ENCODE measurements at places on chromosomes 12 and 14.

DNA sequence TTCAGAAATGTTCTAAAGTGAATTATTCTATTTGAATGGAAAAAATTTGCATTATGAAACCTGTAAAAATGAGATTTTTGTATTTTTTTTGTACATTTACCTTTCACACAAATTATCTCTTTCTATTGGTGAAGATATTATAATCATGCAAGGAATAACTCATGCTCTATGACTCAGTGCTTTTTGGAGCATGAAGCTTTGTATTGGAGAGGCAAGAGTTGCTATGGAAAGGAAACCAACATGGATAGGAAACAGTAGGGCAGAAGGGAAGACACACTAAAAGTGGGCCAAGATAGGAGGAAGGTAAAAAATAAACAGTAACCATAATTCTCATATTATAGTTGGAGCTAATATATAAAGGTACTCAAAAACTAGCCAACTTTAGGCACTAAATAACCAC is 79.0 kb downstream of the PLCZ1 start:
- DNase-seq, result no peak

DNA sequence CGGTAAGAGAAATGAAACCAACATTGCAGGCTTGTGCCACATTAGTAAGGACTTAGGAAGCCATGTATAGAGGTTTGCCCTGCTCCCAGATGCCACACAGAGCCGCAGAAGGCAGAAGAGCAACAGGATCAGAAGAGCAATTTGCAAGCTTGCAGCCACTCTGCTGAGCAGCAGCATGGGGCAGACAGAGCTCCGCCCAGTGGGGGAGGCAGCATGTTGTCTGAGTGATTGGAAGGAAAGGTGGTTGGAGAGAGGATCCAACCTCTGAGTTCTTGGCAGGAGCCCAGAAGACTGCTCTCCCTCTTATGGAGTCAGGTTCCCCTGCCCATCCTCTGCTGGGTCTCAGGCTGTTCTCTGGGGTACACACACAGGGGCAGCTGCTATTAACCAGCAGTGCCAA is 2.3 kb upstream of the KRT6A start:
- DNase-seq, result peak; percentile 17

GRCh38 chr14:100608586-100609330 is 21.5 kb upstream of the BEGAIN start:
- no peak for DNase-seq

DNA sequence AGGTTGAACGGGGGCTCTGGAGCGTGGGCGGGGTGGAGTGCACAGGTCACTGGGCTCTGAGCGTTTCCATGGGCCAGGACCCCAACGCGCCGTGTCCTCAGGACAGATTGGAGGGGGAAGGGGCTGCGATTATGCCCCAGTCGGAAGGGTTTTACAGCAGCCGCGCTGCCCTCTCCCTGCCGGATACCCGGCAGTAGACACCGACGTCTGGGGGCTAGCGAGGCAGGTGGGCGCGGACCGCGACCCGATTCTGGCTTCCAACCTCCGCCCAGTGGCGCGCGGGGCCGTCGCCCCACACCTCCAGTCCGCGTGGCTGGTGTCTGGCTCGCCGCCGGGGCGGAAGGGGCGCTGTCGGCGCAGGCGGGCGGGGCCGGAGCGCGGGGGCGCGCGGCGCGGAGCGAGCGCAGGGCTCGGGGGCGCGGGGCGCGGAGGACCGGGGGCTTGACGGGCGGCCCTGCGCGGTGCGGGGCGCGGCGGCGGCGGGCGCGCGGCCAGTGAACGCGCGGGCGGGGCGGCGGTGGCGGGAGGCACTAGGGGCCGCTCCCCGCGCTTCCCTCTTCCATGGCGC is 2.4 kb upstream of the KIF26A start:
- no peak for DNase-seq

GRCh38 chr12:108751821-108752220 is 20.5 kb upstream of the CORO1C start:
- DNase-seq, result no peak

DNA sequence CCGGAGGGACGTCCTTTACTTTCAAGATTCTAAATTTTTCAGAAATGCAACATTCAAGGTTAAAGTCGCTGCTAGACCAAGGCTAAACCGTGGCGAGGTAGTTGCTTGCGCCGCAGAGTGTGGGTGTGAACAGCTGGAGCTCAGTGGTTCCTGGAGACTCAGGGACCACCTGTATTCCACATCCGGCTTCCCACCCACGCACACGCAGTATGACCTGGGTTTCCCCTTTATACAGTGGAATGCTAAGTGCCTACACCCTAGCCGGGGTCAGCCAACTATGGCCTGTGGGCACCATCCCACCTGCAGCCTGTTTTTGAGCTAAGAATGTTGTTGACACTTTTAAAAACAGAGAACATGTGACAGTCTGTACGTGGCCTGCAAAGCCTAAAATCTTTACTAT is 42.9 kb upstream of the TESC start:
- no peak for DNase-seq

DNA sequence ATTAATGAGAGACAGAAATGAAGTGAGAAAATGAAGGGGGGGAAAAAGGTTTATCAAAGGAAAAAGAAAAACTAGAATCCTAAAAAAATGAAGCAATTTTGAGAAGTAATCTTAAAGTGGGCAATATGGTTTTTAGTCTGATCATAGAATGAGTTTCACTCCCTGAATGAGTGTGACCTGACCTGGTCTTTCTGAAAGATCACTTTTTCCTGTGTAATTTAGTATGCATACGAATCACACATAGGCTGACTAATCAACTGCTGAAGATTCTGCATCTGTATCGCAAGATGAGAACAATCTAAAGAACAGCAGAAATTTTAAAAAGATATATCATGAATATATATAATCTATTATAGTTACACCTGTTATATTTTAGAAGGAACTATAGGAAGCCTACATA is 11.3 kb downstream of the GNPTAB start:
- DNase-seq, result no peak

DNA sequence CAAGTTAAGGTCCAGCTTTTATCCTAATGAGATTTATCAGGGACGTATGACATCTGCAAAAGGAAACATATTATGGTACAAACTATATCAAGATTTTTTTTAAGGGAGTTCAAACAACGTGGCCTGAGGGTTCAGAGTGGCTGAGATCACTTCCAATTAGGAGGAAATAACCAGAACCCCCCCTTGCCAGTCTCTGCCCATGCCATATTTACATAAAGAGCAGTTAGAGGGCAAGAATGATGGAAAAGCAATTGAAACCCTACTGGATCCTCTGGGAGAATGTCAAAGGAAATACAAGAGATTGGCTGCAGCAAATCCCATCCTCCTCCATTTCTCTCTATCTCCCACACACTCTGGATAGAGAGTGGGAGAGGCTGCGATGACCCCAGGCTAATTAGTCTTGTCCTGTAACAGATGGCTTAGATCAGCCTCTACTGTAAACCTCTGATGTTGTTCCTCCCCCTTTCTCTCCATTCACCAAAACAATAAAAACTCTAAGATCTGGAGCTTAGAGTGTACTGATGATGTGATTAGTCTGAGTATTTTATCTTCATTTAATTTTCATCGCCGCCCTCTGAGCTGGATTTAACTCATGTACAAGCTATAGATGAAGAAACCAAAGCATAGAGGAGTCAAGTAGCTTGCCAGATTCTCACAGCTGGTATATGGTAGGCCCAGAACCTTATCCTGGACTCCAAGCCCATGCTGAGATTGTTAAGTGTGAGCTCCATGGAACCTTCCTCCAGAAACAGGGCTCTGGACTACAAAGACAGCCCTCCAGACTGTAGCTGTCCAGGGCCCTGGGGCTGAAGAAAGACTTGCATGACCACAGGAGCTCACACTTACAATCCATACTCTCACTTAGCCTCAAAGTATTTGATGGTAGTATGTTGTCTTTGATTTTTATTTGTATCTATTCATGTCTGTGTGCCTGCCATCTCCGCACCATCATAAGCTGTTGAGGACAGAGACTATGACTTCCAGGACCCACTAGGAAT is 54.1 kb upstream of the GNG2 start:
- DNase-seq, result no peak

DNA sequence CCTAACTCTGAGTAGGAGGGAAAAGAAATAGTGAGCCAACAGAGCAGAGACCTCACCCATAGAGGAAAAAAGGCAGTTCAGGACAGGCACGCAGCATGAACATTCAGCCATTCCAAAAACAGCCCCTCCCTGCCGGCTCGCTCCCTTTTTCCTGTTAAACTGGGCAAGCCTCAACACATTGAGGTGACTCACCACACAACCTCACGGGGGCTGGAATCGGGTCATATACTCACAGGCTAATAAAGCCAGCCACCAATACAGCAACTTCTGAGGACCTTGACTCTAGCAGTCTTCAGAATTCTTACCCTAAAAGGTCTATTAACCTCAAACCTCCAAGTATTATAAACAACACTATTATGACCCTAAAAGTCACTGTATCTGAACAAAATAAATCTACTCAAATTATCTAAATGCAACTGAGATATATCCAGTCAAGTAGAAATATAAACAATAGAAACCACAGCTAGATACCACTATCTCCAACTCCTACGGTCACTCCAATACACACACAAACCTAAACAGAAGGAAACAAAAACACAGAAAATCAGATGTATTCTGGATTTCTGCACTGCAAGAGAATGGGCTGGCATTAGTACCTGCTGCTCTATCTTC is 6.3 kb downstream of the YBX3 start:
- no peak for DNase-seq

DNA sequence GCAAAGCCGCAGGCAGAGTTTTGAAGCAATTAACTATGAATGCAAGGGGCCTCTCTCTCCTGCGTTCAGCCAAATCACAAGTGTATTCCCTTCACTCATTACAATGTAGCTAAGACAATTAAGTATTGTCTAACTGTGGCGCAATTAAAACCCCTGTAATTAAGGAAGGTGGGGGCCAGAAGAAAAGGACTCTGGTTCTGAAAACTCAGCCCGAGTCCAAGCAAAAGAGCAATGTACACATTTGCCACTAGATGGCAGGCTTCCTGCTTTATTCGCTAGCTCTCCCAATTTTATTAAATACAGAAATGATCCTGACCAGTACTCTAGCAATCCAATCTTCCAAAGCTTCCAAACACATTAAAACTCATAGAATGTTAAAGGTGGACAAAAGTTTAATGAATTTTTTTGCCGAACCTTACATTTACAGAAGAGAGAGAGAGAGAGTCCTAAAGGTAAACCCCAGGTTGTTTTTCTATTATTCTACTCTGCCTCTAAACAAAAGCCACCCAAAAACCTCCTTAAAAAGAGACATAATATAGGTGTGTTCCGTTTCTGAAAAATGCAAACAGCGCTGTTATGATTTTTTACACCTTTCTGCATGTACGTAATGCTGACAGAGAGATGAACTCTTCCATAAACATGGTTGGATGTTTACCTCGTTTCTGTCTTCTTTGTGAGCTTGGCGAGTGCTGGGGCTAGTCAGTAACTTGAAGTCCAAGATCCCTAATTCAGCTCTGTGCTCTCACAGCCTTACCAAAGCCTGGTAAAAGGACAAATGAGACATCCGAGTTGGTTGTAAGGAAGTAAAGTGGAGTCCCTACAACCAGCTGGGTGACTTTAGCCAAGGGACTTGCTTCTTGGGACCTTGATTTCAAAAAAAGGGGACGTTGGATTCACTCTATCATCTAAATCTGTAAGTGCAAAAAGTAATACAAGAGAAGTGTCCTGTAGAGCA is 50.9 kb upstream of the VASH1 start:
- peak; percentile 86 for DNase-seq

- DNase-seq, result no peak
Measured at GRCh38 chr14:91036741-91037469, 23.5 kb downstream of the RPS6KA5 start.

DNA sequence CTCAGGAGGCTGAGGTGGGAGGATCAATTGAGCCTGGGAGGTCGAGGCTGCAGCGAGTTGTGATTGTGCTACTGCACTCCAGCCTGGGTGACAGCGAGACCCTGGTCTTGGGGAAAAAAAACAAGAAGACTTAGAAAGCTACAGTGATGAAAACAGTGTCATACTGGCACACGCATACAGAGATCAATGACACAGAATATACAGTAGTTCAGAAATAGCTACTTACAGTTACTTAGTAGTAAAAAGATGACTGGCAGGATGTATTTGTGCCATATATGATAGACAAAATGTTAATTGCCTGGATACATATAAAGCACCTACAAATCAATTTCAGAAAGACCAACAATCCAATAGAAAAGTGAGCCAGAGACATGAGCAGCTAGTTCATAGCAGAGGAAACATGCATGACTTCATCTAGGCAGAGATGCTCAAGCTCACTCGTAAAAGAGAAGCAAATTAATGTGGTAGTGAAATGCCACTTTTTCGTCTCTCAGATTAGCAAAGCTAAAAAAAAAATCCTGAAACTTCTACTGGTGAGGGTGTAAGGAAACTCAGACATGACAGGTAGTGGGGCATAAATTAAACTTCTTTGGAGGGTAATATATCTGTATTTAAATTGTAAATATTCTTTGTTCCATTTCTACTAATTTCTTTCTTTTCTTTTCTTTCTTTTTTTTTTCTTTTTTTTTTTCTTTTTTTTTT is 2.5 kb upstream of the ALDH2 start:
- no peak for DNase-seq

DNA sequence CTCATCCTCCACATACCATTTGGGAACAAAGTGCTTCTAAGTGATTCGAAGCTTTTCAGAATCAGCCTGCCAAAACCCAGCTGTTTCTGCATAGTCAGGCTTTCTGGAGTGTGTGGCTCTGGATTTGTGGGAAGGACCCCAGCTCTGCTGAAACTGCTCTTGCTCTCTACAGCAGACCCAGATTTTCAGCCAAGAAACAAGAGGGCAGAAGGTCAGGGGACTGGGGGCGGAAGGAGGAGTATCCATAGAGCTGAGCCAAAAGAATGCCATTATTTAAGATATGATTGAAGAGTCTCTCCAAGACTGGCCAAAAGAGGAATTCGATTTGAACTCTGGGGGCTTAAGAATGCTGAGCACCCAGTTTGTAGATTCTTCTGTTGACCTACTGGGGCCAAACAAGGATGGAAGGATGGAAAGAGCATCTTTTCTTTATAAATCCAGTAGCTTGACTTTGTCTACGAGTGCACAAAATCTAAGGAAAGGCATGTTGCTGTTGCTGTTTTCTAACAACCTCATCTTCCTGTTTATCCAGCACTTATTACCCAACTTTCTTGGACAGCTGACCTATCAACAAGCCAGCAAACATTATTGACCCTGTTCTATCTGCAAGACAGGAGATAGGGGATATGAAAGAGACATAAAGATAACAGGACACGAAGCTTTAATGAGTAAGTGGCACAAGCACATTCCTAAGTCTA is 29.2 kb downstream of the FBLN5 start:
- no peak for DNase-seq

DNA sequence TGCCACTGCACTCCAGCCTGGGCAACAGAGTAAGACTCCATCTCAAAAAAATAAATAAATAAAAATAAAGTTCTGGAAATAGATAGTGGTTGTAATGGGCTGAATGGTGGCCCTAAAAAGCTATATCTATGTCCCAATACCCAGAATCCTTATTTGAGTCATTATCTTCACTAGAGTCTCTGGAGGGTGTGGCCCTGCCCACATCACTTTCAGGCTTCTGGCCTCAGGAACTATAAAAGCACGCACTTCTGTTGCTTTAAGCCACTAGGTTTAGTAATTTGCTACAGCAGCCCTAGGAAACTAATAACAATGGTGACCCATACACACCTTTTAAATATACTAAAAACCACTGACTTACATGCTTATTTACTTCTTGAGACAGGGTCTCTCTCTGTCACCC is 49.9 kb downstream of the MAP3K9 start:
- DNase-seq, result no peak
